ENCODE measurements at places on chromosomes 11 and 22. TPM values are rescaled to one million over a fixed set of nuclear protein-coding genes. Genes with fewer than 3 reads are reported as not detected.

DNA sequence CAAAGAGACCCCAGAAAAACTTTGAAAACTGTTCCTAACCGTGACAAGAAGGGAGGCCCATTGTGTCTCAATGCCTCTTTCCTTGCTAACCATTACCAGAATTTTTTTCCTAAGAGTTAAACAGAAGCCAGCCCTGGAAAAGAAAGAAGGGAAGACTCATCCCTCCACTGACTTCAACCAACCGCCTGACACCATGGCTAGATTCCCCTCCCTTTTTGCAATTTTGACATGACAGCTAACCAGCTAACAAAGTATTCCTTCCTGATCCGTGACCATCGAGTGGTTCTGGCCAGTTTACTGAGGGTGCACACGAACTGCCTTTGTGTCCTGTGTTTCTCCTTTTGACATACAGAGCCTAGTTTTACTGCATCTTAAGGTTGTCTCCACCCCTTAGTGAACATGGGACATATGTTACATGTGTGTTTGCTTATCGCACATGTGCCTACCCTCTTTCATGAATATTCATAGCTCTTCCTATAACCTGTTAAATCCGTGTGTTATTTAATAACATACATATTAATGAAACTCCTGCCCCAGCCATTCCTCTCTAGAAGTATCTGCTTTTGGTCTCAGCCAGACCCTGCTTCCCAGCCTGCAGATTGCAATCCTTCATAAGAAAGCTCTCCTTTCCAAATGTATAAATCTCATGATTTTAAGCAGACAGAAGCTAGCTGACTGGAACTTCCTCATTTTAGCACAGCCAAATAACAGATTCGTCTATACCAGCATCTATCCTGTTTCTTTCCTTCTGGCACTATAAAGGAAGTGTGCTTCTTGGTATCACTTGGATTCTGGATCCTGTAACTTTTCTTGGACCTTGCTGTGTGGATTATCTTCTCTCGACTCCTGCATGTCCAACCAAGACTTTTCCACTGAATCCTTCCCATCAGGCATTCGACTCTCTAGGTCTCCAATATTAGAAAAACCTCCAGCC, 37.8 kb downstream of the RASSF10 start:
- no peak for DNase-seq

- DNase-seq, result no peak
Observed at GRCh38 chr11:106331176-106331575, 253.7 kb downstream of the AASDHPPT start.

DNA sequence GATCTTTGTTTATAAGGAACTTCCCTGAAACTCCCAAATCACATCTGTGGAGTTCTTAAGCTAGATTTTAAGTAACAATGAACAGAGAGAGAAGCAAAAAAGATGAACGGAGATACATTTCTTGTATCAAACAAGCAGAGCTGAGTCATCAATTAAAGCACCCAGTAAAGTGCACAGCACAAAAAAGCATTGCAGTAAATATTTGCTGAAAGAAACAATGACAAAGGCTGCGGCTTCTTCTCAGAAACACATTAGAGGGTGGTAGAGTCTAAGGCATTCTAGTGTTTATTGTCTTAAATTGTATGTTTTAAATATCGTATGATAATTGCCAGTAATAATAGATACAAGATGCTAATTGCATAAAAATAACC, 941.6 kb upstream of the CHORDC1 start:
- no peak for DNase-seq

GRCh38 chr11:90124946-90125345, 9.5 kb upstream of the NAALAD2 start:
- no peak for DNase-seq

CCDC73 gene
- 0.11 TPM for total RNA-seq

GRCh38 chr22:20183823-20184222, 33.0 kb upstream of the CCDC188 start:
- DNase-seq, result no peak

LRRC56 gene
- 0.08 TPM for total RNA-seq

IFITM1 gene
- not detected for total RNA-seq

- DNase-seq, result no peak
Observed at GRCh38 chr11:9214765-9215164, 50.4 kb downstream of the DENND5A start.

DNA sequence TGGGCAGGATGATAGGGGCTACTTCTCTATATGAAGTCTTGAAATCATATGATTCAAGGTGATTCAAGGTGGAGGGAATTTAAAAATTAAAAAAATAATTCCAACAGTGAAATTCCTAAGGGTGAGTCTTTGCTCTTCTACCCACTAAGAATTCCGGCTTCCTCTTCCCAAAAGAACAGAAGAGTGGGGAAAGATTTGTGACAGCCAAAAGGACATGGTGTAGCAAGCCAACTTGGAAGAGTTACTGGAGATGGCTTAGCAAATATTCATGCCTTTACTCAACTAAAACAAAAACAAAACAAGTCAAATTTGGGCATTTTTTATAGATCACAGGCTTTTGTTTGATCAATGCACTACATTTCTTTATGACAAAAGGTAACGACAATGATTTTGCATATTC, 12.3 kb downstream of the ZBED5 start:
- DNase-seq, result no peak

GRCh38 chr11:85893395-85893794, 38.2 kb downstream of the CCDC83 start:
- DNase-seq, result no peak

CFAP300 gene
- not detected for total RNA-seq

GRCh38 chr11:69711822-69712801, 8.3 kb upstream of the FGF19 start:
- no peak for DNase-seq

DNA sequence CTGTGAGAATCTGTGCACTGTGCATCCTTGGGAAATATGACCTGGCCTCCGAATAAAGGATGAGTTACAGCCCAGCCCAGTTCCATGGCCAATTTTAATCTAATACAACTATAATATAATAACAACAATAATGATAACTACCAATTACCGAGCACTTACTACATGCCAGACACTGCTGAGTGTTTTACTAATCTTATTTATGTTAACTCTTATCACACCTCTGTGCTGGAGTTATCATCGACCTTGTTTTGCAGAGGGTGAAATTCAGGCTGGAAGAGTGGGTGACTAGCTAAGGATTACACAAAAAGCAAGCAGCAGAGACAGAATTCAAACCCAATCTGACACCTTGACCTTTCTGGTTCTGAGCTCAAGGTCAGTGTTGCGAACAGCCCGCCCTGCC, 83.9 kb downstream of the GALNT18 start:
- no peak for DNase-seq

PRR14L gene
- total RNA-seq, result 36.4 TPM

DNA sequence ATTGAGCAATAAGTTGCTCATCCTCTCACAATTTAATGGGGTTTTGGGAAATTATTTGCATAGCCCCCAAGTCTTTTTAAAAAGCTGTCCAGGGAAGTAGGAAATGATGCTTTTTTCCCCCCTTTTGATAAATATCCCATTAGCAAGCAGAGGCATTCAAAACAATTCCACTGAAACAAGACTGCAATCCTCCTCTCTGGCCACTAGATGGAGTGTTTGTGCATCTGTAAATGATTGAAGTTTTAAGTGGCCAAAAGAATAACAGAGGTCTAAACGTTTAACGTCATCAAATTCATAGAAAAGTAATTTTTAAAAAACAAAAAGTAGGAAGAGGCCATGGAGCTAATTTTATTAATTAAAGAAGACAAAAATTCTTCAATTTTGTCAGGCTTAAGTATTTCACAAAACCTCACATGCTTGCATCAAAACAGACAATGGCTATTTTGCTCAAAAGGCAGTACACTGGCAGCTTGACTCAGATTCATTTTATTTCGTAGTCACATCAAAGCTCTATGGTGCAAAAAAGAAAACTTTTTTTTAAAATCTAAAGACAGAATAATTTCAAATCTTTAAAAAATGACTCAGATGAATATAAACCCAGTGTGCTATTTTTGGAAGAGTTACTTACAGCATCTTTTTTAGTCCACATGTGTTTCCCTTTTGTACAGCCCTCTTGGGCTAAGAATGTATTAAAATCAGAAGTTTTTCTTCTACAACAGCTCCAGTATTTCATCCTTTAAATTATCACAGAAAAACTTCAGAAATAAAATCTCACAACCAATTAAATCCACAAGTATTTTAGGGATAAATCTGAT, 17.8 kb downstream of the CHORDC1 start:
- DNase-seq, result peak; percentile 66

MMP7 gene
- total RNA-seq, result not detected

DNA sequence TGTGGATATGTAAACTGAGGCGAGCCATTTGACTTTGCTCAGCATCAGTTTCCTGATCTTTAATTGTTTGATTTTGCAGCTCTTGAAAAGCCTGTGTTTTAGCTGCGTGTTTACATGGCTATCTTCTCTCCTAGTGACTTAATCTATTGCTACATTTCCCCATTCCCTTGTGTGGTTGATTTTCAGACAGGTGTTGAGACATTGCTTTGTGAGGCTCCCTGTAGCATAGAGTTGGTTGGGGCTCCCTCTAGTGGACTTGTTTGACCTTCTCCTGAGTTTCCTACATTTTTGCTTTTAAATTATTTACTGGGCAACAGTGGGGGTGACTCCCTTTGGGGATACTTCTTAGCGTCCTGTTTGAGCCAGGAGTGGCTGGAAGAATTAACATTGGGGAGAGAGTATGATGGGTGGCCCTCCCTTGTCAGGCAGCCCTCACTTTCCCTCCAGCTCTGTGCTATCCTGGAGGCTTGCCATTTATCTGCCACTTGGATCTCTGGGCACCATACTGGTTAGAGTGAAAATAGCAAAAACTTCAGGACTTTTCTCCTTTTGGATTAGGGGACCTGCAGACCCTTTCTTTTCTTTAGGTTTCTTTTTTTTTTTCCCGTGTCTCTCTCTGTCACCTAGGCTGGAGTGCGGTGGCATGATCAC, 9.2 kb upstream of the CBL start:
- peak; percentile 83 for DNase-seq

- no peak for DNase-seq
Observed at GRCh38 chr22:37176464-37177061, 11.5 kb downstream of the C1QTNF6 start.

MS4A14 gene
- total RNA-seq, result not detected

- no peak for DNase-seq
Observed at GRCh38 chr11:119807402-119807801, 78.4 kb upstream of the NECTIN1 start.

- DNase-seq, result no peak
Observed at GRCh38 chr11:61357233-61357893, 4.3 kb downstream of the CYB561A3 start.

DNA sequence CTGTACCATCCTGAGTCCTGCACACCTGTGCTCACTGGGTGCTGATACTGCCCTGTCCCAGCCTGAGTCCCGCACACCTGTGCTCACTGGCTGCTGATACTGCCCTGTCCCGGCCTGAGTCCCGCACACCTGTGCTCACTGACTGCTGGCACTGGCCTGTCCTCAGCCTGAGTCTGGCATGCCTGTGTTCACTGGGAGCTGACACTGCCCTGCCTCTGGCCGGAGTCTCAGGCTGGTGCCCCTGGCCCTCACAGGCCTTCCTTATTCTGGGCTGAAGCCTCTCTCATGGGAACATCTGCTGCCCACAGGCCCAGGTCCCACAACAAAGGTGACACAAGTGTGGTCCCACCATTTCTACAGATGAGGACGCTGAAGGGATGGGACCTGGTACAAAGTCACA, 115.1 kb downstream of the MPPED1 start:
- no peak for DNase-seq

DNA sequence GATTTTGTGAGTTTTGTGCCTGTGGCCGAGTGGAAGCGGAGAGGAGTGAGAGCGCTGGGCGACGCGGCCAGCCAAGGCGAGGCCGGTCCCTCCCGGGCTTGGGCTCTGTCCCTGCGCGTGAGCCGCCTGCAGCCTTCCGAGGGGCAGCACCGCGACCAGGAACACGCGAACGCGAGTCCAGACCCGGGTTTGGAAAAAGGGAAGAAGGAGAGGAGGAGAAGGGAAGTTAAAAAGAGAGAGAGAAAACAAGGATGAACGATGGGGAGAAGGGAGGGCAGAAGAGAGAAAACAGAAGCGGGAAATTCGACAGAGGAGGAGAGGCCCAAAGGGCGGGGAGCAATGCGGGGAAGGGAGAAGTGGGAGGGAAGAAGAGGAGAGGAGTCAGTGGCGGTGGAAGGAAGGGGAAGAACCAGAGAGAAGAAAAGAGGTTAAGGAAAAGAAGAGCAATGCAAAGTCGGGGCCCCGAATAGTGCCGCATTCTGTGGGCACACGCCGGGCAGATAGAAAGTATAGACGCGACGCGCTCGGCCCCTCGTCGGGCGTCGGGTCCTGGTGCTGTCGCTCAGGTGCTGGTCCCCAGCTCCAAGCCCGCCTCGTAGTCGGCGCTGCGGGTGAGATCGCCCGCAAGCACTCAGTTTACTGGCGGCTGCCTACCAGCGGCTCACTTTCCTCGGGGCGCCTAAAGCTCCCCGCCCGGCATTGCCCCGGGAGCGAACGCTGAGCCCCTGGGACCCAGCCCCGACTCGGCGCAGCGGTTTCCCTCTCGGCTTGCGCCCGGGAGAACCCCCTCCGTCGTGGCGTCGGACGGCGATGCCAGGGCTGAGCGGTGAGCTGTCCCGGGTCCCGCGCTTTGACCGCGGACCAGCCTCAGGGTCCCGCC, 2.8 kb upstream of the BARX2 start:
- no peak for DNase-seq

DNA sequence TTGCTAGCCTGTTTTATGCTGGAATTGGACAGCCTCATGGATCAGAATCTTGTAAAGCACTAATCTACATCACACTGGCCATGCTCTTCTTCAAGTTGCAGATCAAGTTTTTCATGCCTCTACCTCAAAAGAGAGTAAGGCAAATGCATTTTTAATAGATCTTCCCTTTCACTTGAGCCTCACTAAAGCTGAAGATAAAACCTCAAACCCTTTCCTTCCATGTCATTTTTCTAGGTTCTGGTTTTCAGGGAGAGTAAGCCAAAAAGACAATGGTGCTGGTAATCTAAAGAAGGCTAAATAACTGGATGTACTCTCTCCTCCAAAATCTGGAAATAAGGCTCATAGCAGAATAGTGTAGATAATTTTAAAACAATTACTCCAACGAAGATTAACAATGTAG, 28.3 kb downstream of the POU2AF1 start:
- no peak for DNase-seq

PAMR1 gene
- total RNA-seq, result not detected

GRCh38 chr11:41431784-41432183, 27.7 kb downstream of the LRRC4C start:
- DNase-seq, result peak; percentile 16

DNA sequence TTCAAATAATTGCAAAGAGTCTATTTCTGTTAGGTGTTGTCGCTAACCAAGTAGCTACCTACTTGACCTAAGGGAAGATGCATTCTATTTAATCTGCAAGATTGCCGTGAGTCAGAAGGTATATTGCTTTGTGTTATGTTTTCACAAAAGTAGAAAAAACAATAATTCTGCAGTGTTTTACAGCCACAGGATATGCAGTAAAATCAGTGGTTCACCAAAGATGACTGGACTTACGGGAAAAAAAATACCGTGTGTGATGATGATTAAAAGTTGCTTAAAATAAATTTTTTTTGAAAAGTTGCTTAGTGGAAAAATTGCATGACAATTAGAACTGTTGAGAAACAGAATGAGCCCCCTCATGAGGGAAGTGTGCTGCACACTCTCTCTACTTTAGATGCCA, 209.1 kb downstream of the DDX10 start:
- no peak for DNase-seq

All from HepG2 (cell line).